LHCN-M2 (cell line): ENCODE measurements at places on chromosomes 1 and 21.

DNA sequence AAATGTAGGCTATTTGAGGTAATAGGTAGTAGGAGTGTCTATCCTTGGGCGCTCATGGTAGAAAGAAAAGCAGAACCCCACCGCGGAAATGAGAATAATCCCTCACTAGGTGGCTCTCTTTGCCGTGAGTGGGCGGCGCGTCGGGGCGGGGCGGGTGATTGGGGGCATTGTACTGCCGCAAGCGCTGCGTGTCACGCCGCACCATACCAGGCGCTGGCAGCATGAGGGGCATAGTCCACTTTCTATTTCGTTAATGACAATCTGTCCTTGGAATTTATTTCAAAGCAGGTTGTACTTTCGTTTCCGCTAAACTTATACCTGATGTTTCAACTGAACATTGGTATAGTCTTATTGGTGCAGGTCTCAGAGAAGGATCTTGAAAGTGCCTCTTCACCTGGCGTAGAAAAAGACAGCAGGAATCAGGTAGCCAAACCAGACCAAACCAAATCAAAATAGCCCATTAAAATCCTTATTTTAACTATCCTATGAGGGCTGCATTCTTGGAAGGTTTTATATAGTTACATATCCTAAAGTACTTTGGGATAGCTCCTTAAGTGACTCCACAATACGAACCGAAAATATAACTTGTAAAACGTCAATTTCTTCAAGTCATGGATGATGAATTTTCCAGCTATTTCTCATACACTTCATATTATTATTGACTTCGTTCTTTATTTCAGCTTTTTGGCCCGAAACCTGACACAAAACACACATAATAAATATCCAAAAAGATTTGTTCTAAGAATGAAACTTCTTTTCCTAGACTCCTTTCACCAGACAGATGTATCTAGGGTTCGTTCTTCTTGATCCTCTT is 1.9 kb upstream of the SMG7 start:
- DNase-seq, result peak; percentile 70

DNA sequence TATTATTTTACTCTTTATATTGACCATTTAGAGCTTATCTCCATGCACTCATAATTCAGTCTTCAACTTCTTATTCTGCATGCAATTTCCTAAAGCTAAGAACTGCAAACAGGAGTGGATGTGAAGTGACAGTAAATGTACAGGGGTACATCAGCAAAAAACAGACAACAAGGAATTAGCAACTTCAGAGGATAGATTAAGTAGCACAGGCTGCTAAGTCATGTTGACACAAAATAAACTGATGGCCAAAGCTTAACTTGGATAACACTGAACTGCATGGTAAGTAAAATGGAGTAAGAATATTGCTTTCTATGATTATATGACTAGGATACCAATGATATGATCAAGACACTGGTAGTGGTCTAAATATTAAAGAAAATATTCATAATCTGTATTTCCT is 66.5 kb downstream of the USP24 start:
- DNase-seq, result no peak

- no peak for DNase-seq
Observed at GRCh38 chr1:21338573-21339355, 48.5 kb upstream of the ECE1 start.

- DNase-seq, result no peak
Observed at GRCh38 chr21:23542097-23542496, 2065.2 kb downstream of the MRPL39 start.
